ENCODE measurements at places on chromosomes 5 and 9.

GRCh38 chr5:77103457-77103856 lies 16.4 kb upstream of the ZBED3 start:
- DNase-seq = no peak

DNA sequence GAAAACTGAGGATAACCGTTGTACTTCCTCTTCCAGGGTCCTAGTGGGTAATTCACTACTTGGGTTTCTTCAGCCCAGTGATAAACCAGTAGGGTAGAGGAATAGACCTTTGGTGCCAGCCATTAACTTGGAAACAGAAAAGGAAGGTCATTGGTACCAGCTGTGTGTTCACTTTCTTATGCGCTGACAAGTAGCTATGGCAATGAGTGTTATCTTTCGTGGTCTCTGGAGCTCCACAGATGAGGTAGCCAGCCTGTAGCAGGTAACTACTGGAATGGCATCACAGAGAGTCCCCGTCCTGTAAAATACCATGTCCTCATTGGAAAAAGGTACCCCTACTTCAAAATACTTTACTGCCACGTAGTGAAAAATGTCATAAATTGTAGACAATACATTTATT lies 2.3 kb downstream of the UHRF2 start:
- DNase-seq = no peak

DNA sequence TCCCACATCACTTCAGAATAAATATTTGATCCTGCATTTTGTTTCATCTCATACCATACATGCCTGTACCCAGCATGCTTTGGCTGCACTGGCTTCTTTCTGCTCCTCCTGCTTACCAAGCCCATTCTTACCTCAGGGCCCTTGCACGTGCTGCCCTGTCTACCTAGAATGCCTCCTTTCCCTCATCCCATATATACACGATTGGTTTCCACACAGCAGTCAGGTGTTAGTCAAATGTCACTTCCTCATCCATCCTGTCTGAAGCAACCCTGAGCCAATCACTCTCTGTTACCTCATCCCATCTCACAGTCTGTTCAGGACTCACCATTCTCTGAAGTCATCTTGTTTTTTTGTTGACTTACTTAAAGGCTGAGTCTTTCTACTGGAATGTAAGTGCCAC lies 30.3 kb downstream of the CAST start:
- DNase-seq = no peak

- no peak for DNase-seq
These were observed 204.8 kb upstream of the PIK3R1 start for GRCh38 chr5:68010740-68011139.

- DNase-seq = peak; percentile 88
These were observed 53.7 kb upstream of the FABP6 start for GRCh38 chr5:160175438-160176218.

- no peak for DNase-seq
These were observed 166.5 kb upstream of the NR3C1 start for GRCh38 chr5:143569722-143570567.

GRCh38 chr5:153794327-153794726 lies 244.4 kb downstream of the FAM114A2 start:
- DNase-seq = no peak

GRCh38 chr5:33161421-33161820 lies 279.3 kb upstream of the TARS1 start:
- DNase-seq = no peak

GRCh38 chr5:142841511-142842265 lies 71.5 kb downstream of the ARHGAP26 start:
- DNase-seq = no peak

DNA sequence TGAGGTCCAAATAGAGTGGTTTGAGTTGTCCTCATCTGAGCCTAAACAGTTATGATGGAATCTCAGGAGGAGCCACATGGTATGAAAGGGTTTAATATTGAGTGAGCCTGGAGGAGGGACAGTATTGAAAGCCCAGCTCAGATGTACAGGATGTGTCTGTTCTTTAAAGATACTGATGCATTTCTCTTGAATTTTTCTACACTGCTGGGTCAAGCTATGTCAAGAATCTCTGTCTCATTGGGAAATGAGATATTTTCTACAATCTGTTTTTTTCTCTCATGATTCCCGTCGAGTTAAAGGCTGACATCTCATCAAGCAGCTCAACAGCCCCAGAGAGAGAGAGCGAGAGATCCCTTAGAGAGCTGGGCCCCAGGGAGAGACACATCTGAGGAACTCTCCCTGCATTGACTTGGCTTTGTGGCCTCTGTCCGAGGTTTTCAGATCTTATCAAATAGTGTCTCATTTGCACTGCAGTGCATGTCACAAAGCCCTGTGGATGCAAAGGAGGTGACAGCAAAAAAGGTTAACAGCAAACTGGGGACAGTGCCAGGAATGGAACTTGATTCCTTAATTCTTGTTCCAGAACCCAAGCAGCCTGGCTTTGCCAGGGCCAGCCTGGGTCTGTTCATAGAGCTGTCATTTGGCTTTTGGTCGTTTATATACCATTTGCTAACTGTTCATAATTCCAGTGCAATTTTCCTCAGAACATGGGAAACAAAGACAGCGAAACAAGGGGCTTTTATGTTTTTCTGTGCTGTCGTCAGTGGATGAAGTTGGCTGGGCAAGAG lies 19.0 kb upstream of the ACTBL2 start:
- DNase-seq = no peak

- DNase-seq = no peak
These were observed 58.8 kb downstream of the MEF2C start for GRCh38 chr5:88824141-88824540.

- DNase-seq = no peak
These were observed 121.1 kb upstream of the IL12B start for GRCh38 chr5:159451197-159452052.

DNA sequence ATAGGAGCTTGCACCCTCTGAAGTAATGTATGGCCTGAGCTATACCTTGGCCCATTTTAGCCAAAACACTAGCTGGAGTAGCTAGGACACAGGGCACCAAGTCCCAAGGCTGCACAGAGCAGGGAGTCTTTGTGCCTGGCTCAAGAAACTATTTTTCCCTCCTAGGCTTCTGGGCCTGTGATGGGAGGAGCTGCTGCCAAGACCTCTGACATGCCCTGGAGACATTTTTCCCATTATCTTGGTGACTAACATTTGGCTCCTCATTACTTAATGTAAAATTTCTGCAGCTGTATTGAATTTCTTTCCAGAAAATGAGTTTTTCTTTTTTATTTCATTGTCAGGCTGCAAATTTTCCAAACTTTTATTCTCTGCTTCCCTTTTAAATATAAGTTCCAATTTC lies 1099.2 kb downstream of the CDH18 start:
- DNase-seq = no peak
